ENCODE measurements at places on chromosomes 13 and 19.

DNA sequence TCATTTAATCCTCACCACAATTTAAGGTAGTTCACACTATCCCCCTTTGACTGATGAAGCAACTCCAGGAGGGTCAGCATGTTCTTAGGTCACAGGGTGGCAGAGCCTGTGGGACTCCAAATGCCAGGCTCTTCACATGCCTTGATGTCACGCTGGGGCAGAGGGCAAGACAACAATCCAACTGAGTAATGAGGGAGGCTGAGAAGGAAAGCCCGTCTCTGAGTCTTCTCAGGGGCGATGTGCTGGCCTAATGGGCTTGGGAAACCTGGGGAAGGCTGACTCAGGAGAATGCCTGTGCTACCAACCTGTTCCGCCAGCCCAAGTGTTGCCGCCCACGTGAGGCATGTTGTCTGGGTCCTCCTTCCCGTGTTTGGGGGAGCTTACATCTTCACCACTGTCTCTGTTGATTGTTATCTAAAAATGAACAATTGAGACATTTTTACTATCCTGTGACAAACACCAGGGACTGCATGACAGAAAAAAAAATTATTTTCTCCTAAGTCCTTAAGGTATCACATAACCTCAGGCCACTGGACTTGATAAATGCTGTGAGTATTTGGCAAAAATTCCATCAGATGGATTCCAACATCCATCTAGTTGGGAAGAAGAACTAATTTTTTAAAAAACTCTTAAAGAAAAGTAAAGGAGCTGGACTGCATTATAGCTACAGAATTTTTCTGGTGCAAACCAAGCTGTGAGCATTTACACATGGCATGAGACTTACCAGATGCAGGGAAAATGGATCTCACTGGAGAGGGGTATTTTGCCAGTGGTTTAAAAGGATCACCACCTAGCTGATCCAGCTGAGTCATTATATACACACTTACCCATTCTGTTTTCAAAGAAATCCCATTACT is 157.5 kb downstream of the RGCC start:
- DNase-seq: no peak

DNA sequence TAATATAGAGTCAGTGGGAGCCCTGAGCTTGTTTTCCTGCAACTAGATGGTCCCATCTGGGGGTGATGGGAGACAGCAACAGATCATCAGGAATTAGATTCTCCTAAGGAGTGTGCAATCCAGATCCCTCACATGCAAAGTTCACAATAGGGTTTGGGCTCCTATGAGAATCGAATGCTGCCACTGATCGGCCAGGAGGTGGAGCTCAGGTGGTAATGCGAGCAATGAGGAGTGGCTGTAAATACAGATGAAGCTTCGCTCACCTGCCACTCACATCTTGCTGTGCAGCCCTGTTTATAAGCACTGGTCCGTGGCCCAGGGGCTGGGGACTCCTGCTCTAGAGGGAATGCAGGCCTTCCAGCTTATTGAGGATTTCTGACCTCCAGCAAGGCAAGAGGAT is 5.7 kb downstream of the ZNF558 start:
- DNase-seq: no peak

GRCh38 chr13:41774605-41775218 is 186.2 kb downstream of the VWA8 start:
- DNase-seq: peak; percentile 55

DNA sequence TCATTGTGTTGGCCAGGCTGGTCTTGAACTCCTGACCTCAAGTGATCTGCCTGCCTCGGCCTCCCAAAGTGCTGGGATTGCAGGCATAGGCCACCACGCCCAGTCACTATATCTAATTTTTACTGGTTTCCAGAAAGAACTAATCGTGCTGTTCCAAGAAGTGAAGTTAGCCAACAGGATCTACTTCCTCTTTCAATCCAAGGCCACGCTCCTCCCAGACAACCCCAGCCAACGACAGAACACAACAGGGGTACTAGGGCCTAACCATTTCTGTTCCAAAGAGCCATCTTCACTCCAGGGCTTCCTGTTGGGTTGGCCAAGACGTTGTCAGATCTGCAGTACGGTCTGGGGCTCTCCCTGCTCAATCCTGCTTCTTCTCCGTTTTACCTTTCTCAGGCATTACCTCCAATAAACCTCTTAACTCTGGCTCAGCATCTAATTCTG is 7.0 kb upstream of the LSM14A start:
- DNase-seq: no peak

- DNase-seq: no peak
Observed at GRCh38 chr13:40974460-40975407, 44.4 kb downstream of the ELF1 start.

DNA sequence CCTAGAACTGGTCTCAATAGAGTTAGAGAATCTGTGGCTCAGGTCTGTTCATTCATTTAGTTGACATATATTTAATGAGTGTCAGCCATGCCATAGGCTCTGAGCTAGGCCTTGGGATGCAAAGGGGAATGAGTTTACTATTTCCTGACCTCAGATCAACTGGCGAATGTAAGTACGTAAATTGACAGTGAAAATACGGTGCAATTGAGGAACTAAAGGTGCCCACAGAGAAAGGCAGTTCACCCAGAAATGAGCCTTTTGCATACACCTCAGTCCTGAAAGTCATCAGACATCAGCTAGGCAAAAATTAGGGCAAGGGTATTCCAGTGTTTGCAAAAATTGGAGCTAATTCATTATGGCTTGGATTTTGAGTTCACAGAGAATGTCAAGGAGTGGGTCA is 20.6 kb upstream of the UPF3A start:
- DNase-seq: no peak

GRCh38 chr13:43880214-43880855 is 631 bp downstream of the LACC1 start:
- DNase-seq: no peak

- peak; percentile 84 for DNase-seq
Observed at GRCh38 chr13:109862627-109863026, 76.2 kb upstream of the IRS2 start.

- no peak for DNase-seq
Observed at GRCh38 chr13:43267916-43268315, 244.5 kb downstream of the DNAJC15 start.

DNA sequence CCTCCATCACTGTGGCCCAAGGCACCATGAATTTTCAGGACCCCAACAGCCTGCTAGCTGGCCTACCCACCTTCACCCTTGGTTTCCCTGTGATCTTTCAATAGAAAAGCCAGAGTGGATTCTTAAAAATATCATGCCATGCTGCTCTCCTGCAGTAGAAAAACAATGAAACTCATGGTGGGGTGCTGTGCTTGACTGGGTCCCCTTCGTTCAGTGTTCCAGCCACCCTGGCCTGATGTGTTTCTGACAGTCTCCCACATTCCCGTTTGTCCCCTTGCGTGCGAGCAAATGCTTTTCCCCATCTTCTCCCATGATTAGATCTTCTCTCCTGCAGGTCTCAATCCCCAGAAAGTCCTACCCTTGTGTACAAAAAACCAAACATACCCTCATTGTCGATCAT is 43.2 kb downstream of the ABCC4 start:
- no peak for DNase-seq

Data from DMS79 treated with DMSO at 0.1 percent for 48 hours (cell line).